ENCODE measurements at places on chromosomes 6 and 20. TPM values are rescaled to one million over a fixed set of nuclear protein-coding genes. Genes with fewer than 3 reads are reported as not detected.

Gene HMGCLL1
- 45.2 TPM for total RNA-seq

Gene TNFRSF6B
- total RNA-seq = 0.49 TPM

Gene EBF4
- total RNA-seq = 10.6 TPM

Gene MAP7
- 4.2 TPM for total RNA-seq

Gene DLK2
- 4.4 TPM for total RNA-seq

Gene HM13
- 25.8 TPM for total RNA-seq

Gene THBS2
- total RNA-seq = 11.3 TPM

Gene SYTL3
- total RNA-seq = 3.0 TPM

Gene LY6G6C
- 0.25 TPM for total RNA-seq

Gene UNC5CL
- 0.25 TPM for total RNA-seq

Gene GJA10
- not detected for total RNA-seq

Gene BANF2
- not detected for total RNA-seq

Gene CLPSL2
- not detected for total RNA-seq

Gene COL20A1
- total RNA-seq = 7.4 TPM

Gene DNAH8
- total RNA-seq = under 0.01 TPM

Gene RGS17
- total RNA-seq = 81.4 TPM

Gene HIVEP2
- 101 TPM for total RNA-seq

Gene NR2E1
- total RNA-seq = 10.8 TPM

Gene NOX3
- total RNA-seq = not detected

Gene LY6G6F
- total RNA-seq = not detected

Gene SIRT5
- total RNA-seq = 12.8 TPM

Gene ARFGEF3
- total RNA-seq = 45.2 TPM

All from temporal lobe (tissue), 4 donors.